NCI-H774 (cell line): ENCODE measurements at places on chromosomes 12 and 14.

DNA sequence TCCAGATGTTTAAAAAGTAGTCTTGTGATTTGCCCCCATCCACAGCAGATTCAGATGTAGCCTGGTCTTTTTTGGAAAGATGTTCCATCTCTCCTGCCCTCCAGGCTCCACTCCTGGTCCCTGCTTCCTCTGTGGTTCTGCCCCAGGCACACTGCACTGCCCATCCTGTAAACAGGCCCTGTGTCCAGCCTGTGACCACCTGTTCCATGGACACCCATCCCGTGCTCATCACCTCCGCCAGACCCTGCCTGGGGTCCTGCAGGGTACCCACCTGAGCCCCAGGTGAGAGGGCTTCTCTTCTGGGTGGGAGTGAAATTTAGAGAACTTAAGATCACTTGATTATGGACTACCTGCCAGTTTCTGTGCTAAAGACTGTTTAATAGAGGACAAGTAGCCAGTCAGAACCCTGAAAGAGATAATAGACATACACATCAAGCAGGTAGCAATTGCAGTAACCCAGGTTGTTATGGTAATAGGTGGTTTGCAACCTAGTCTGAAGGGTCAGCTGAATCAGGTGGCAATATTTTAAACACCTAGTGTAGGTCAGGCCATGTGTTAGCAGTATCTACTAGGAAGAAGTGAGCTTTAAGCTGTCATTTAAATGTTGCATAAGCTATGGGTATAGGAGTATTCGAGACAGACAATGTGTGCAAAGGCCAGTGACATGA lies 2.1 kb downstream of the RNF31 start:
- no peak for DNase-seq

GRCh38 chr14:100102156-100102785 lies 37.0 kb downstream of the EVL start:
- DNase-seq, result no peak

GRCh38 chr14:104178279-104178678 lies 39.9 kb downstream of the KIF26A start:
- DNase-seq, result no peak

GRCh38 chr14:49363821-49364751 lies 222.1 kb downstream of the RPS29 start:
- no peak for DNase-seq

DNA sequence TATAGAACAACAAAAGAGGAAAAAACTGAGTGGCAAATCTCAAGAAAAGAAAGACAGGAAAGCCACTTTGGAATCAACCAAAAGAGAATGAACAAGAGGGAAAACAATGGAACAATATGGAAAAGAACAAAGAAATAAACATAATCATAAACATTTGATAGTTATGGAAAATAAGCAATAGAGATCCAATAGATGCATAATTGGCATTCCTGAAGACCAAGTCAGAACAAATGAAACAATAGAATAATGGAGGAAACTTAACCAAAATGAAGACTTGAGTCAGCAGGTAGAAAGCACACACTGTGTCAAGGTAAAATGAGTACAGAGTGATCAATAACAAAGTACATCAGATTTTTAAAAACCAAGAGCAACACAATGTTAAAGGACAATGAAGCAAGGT lies 10.1 kb upstream of the RPS6KA5 start:
- no peak for DNase-seq

DNA sequence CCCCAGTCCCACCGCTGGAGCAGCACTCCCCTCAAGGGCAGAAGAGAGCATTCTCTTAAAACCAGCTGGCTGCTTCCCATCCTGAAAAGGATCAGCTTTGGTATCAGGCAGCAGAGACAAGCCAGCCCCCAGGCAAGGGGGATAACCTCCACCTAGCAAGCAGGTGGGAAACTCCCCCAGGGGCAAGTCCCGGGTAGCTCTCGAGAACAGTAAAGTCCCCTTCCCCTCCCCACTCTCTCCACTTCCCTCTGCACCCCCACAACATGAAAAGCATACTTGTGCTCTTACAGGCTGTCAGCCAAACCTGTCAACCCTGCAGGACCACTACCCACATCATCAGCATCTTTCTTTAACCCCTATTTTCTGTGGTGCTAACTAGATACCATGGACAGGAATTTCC lies 254.0 kb downstream of the NTF3 start:
- DNase-seq, result no peak

DNA sequence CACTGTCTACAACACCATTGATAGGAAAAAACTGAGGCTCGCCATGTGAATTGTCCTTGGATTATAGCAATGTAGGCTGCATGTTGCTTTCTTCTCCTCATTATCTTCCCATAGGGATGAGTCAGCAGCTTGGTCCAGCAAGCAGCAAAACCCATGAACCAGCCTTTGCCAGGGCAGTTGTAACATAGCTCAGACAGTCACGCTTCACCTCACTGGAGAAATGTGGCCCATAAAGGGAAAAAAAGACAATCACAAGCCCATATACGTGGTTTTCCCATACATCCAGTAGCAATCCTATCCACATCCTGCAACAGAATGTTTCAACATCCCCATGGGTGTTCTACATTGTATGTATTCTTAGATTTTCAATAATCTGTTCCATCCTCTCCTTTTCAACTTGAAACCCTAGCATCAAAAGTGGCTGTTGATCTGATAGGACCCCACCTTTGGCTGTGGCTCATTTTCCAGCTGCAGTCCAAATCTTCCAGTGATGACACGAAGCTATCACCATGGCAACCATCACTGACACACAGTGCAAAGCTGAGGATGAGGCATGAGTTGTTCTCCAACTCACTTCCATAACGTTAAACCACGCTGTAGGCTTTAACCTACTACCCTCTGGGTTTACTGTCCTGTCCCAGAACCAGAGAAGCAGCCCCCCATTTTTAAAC lies 34.0 kb downstream of the GRIN2B start:
- no peak for DNase-seq

- no peak for DNase-seq
Measured at GRCh38 chr14:90732139-90732538, 84.1 kb downstream of the TTC7B start.

GRCh38 chr12:102921240-102921639 lies 4.2 kb upstream of the PAH start:
- DNase-seq, result no peak
